Left renal pelvis (tissue), 4 donors: ENCODE measurements at places on chromosomes 16 and 17. TPM values are rescaled to one million over a fixed set of nuclear protein-coding genes. Genes with fewer than 3 reads are reported as not detected.

Gene RAB11FIP4
- polyA plus RNA-seq, result 1.2 TPM

Gene GFAP
- polyA plus RNA-seq, result 0.62 TPM

Gene TMC5
- 0.42 TPM for polyA plus RNA-seq

Gene PRSS8
- 70.6 TPM for polyA plus RNA-seq

Gene SLC52A1
- polyA plus RNA-seq, result 0.05 TPM

Gene MEIOC
- polyA plus RNA-seq, result 1.9 TPM

Gene ASGR1
- 6.1 TPM for polyA plus RNA-seq

Gene SLC47A2
- polyA plus RNA-seq, result 0.48 TPM

Gene EPN3
- polyA plus RNA-seq, result 12.4 TPM

Gene KRT36
- 0.12 TPM for polyA plus RNA-seq

Gene FLCN
- 31.2 TPM for polyA plus RNA-seq

Gene DPEP3
- polyA plus RNA-seq, result not detected

GRCh38 chr17:27760069-27760885 lies 40.1 kb downstream of the NOS2 start:
- no peak for DNase-seq

- DNase-seq, result no peak
Observed at GRCh38 chr17:79890706-79891105, 51.5 kb upstream of the CBX4 start.

DNA sequence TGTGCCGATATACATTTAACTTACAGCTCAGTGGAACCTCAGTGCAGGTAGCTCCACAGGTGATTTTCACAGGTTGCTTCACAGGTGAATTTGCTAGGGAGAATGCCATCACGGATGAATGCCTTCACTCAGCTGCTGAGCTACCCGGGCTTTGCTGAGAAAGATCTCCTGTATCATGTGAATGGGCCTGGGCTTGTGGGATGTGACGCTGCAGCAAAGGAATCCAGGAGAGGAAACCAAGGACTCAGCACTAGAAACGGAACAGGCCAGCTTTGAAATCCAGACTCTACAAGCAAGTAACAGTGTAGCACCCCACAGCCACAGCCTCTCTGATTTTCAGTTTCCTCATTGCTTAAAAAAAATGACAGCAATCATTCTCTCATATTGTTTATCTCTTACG lies 271.4 kb upstream of the MAF start:
- DNase-seq, result no peak

- DNase-seq, result no peak
Observed at GRCh38 chr17:65099941-65100315, 37.2 kb upstream of the RGS9 start.

- no peak for DNase-seq
Observed at GRCh38 chr16:48383877-48384519, 1.2 kb downstream of the SIAH1 start.

- DNase-seq, result no peak
Observed at GRCh38 chr16:75116081-75116910, at the start of gene LDHD. Gene LDHD, minus strand, starts transcription at chr16:75116780. Its CDS starts 60 bp downstream, at chr16:75116720.

DNA sequence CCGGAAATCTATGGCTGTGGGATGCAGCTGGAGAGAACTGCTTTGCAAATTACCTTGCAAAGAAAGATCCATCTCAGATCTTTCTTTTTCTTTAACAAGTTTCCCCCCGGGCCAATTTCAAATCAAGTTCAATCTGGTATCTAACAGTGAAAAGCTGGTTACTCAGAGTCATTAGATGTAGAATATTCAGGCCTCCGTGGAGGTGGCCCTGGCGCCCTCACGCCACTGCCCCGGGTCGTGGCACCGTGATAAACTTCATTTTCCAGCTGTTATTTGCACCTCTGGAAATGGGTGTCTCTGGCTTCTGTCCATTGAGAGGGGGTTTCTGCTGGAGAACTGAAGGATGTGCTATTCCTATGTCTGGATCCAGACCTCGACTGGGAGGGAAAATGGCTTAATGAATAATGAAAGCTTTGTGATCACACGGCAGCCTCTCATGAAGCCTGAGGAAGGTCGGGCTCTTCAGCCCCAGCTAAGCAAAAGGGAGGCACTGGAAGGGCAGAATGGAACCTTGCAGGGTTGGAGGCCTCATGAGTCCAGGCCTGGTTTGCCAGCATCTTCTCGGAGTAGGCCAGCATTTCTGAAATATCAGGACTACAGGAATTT lies 30.5 kb downstream of the CACNG4 start:
- no peak for DNase-seq

GRCh38 chr16:9105189-9105588 lies 13.7 kb downstream of the HAPSTR1 start:
- no peak for DNase-seq

GRCh38 chr17:80097127-80097621 lies 4.2 kb upstream of the GAA start:
- no peak for DNase-seq

DNA sequence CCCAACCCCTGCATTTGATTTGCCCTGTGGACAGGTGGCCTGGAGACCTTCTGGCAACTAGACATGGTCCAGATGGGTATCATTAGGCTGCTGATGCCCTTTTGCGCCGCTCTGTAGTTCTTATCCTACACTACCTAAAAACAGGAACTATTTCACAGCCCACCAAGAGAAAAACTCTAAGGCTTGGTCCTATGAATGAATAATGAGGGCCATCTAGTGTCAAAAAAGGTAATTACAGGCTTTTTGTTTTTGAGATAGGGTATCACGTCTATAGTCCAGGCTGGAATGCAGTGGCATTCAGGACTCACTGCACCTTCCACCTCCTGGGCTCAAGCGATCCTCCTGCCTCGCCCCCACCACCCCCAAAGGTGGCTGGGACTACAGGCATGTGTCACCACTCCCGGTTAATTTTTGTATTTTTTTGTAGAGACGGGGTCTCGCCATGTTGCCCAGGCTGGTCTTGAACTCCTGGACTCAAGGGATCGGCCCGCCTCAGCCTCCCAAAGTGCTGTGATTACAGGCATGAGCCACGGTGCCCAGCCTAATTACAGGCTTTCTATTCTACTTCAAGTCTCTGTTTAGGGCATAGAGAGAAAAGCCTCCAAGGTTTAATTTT lies 20.9 kb downstream of the COIL start:
- DNase-seq, result peak; percentile 20

GRCh38 chr17:33531311-33531710 lies 238.2 kb upstream of the ASIC2 start:
- DNase-seq, result no peak

- no peak for DNase-seq
Observed at GRCh38 chr17:14427900-14428647, 127.2 kb downstream of the HS3ST3B1 start.

DNA sequence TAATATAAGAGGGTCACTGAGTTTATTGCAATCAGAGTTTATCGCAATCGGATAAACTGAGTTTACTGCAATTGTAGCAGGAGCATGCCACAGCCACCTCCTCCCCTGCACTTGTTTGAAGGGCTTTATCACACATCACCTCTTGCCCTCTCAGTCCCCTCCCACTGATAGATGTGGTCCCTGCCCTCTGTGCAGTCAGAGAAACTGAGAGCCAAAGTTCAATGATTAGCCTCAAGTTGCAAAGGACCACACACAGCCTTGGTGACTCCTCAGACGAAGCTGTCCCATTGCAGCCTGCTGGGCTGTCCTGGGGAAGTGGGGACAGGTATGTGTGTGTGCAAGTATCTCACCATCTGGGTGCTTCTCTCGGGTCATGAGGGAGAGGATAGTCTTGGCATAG lies 13.6 kb downstream of the ACLY start:
- DNase-seq, result no peak

- DNase-seq, result no peak
Observed at GRCh38 chr16:64089697-64090096, 1032.2 kb downstream of the CDH11 start.

DNA sequence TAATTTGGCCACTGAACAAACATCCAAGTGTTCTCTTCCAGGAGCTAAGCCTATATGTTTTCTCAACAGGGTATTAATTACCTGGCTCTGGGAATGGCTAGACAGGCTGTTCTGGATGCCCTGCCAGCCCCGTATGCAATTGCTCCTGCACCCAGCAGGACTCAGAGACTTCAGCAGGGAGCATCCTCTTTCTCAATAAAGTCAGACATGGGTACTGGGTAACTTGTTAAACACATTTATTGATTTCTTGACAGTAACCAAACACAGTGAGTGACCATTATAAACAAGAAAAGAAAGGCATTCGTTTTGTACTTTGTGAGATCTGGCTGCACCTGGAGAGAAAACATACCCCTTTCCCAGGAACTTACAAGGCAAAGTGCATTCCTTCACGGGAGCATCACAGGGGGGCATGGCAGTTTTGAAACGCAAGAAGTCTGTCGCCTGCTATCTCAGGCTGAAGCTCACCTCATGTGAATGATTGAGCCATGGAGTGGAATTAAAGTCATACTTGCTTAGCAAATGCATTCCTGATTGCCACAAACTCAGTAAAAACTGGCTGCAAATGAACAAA lies 369.8 kb downstream of the UTP18 start:
- no peak for DNase-seq

DNA sequence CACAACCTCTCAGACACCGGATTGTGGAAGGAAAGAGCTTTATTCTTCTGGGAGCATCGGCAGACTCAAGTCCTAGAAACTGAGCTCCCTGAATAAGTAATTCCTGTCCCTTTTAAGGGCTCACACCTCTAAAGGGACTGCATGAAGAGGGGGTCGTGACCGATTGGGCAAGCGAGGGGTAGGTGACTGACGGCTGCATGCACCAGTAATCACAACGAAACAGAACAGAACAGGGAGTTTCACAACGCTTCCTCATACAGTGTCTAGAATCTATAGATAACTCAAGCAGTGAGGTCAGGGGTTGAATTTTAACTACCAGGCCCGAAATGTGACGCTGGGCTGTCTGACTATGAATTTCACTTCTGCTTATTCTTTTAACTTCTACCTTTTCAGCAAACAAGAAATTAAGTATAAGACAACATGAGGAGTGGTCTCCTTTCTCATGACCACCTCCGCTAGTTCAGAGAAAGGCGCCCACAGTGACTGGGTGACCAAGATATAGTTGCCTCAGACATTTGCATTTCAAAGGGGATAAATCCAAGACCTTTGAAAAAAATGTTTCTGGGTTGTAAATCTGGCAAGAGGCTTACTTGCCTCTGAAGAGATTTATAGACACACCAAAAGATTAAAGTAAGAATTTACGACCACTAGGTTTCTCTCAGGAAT lies 88.4 kb upstream of the ATF7IP2 start:
- no peak for DNase-seq

GRCh38 chr17:28726226-28726626 lies at the start of gene TLCD1:
Gene TLCD1, minus strand, starts transcription at chr17:28726233. Its CDS starts 136 bp downstream, at chr17:28726097.
- DNase-seq, result no peak

GRCh38 chr17:64607862-64608565 lies 54.1 kb downstream of the SMURF2 start:
- DNase-seq, result no peak

- DNase-seq, result no peak
Observed at GRCh38 chr16:72788269-72788809, 259.6 kb downstream of the ZFHX3 start.

- no peak for DNase-seq
Observed at GRCh38 chr16:82629441-82630027, 2.8 kb downstream of the CDH13 start.

GRCh38 chr17:76914937-76915336 lies 46.7 kb downstream of the MGAT5B start:
- no peak for DNase-seq

DNA sequence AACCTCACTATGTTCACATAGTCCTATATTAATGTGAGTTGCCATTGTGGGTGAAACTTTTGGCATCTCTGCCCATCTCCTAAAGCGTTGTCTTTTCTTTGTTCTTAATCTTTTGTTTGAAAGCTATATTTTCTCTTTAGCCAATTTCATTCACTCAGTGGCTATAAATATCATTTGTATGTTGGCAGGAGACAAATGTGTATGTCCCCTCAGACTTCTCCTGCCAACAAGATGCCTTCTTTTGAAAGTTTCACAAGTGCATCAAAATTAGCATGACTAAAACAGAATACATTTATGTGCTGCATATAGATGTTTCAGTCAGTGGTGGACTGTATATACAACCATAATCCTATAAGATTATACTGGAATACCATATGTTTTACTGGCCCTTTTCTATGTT lies 109.0 kb downstream of the CA10 start:
- no peak for DNase-seq

DNA sequence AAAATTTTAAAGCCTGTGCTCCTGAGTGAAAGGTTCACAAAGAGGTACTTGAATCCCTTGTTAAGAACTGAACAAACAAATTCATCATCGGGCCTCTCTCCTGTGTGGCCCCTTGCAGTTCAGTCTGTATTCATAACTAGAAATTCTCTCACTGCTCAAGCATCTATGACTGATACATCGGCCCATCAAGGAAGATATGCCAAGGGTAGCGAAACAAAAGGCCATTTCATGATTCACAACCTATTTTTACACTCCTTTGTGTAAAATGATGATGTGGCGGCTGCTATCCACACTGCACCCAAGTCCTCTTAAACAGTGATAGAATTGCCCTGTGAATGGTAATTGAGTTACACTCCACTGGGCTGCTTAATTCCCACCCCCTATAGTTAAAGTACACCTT lies 204.6 kb downstream of the STX8 start:
- DNase-seq, result no peak

- DNase-seq, result no peak
Observed at GRCh38 chr17:247767-248166, 66.3 kb upstream of the DOC2B start.

DNA sequence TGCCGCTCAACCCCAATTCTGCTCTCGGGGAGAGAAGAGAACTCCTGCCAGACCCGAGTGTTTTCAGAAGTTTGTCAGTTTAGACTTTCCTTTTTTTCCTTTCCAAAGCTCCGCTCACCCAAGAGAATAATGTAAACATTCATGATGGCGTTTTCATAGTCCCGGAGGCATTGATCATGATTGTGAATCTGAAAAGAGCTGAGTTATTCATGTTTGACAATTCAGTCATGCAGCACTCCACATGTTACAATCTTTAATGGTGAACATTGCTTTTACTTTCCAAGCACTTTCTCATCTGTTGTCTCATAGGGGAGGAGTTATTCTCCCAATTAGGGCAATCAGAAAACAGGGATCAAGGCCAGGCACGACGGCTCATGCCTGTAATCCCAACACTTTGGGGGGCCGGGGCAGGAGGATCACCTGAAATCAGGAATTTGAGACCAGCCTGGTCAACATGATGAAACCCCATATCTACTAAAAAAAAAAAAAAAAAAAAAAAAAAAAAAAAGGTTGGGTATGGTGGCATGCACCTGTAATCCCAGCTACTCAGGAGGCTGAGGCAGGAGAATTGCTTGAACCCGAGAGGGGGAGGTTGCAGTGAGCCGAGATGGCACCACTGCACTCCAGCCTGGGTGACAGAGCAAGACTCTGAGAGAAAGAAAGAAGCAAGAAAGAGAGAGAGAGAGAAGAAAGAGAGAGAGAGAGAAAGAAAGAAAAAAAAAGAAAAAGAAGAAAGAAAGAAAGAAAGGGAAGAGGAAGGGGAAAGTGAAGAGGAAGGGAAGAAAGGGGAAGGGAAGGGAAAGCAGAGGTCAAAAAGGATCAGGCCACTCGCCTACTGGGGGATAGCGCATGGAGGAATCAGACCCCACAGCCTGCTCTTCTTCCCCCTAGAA lies 70.0 kb upstream of the TNRC6C start:
- DNase-seq, result no peak

- DNase-seq, result no peak
Observed at GRCh38 chr16:68528233-68528632, 10.9 kb upstream of the ZFP90 start.
